ENCODE measurements at places on chromosomes 6 and 20.

DNA sequence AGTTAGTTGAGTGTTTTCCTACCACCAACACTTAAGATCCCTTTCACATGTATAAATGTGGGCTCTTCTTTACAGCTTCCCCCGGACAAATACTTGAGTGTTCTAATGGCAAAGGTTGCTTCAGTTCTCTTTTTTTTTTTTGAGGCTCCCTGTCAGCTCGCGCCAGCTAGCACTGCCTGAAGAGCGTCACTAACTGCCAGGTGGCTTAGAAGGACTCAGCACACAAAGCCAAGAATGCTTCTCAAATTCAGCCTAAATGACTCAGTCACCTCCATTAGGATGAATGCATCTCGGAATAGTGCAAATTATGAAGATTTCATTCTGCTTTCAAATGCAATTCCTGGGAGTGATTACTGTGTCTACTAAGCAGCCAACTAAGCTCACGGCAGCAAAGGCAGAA is 150.7 kb upstream of the BTBD3 start:
- DNase-seq, result no peak

GRCh38 chr6:33117811-33118277 is 42.1 kb downstream of the HLA-DPB1 start:
- no peak for DNase-seq

DNA sequence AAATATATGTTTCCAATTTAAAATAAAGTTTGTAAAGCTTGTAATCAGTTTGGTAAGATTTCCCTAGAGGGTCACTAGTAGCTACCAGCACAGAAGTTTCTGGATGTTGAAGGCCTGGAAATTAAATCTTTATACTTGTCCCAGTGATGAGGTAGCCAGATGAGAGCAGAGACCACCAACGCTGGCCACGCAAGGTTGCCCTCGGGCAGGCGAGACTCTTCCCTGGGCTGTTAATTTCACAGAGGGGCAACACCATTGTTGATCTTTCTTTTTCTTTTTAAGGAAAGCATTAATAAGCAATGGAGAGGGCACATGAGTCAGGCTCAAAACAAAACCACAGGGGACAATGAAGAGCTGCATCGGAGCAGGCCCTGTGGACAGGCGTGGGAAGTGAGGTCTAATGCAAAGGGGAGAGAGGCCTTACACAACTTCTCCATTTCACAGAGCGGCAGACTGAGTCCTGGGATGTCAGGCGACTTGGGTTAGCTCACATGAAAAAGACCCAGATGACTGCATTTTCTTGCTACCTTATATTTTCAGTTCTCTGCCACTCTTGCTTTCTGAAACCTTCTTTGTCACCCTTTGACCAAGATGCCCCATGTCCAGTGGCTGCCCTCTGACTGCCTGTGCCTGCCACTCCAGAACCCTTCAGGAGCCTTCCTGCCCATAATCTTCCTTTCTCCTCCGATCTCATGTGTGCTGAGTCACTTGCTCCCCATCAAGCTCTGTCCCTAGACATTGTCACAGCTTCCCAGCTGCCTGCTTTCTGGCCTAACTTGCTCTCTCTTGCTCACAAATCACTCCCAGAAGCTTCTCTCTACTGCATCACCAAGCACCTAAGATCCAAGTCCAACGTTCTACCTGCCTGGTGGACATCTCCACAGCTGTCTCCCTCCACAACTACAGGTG is 107.7 kb upstream of the CDYL start:
- DNase-seq, result no peak

DNA sequence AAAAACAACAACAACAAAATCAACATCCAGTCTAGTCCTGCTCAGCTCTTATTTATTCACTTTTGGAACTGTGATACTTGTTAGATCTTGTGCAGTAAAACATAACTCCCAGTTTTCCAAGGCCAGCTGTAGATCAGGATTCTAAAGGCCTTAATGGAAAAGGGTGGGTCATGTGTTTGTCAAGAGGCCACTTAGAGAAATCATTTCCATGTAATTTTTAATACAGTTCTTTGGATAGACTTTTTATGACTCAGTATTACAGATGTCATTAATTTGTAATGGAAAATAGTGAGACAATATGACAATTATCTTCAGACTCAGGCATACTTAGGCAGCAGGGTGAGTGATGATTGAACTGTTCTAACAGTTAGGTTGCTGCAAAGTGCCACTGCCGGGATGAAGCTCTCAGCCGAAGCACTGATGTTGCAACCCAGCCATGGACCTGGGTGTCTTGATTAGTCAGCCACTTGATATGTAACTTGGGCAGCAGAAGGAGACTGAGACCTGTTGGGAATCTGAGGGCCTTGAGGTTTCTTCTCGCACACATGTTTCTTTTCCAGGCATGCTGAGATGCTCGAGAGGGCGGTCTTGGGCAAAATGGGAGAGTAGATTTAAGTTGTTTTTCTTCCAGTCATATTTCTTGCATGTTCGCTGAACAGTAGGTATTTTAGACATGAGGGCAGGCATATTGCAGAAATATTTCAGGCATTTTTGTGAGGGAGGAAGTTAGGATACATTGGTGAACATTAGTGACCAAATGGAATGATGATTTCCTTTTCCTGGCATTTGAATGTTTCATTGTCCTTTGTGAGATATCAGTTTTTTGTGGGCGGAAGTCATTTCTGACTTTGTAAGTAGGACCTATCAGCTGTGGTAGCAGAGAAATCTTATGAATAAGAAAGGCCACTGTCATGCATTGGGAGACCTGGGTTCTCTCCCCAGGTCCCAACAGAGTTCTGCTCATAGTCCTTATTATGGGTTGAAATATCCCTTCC is 52.3 kb downstream of the SLX4IP start:
- no peak for DNase-seq

DNA sequence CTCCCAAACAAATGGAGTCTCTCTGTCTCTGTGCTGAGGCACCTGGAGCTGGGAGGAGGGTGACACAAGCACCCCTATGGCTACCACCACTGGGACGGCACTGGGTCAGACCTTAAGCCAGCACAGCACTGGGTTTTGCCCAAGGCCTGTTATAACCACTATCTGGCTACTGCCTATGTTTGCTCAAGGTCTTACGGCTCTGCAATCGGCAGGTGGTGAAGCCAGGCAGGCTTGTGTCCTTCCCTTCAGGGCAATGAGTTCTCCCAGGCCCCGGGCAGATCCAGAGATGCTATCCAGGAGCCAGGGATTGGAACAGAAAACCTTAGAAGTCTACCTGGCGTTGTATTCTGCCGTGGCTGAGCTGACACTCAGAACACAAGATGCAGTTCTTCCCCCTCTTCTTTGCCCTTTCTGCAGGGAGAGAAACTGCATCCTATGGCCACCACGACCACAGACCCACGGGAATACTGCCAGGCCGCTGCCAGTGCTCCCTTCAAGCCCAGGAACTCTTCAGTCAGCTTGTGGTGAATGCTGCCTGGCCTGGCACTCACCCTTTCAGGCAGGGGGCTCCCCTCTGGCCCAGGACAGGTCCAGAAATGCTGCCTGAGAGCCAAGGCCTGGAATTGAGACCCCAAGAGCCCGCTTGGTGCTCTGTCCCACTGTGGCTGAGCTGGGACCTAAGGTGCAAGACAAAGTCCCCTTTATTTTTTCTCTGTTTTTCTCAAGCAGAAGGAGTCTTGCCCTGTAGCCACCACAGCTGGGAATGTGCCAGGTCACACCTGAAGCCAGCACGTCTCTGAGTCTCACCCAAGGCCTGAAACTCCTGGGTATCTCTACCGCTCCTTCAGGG is 67.0 kb upstream of the FRMD1 start:
- no peak for DNase-seq
